ENCODE measurements at places on chromosomes 6 and 20.

DNA sequence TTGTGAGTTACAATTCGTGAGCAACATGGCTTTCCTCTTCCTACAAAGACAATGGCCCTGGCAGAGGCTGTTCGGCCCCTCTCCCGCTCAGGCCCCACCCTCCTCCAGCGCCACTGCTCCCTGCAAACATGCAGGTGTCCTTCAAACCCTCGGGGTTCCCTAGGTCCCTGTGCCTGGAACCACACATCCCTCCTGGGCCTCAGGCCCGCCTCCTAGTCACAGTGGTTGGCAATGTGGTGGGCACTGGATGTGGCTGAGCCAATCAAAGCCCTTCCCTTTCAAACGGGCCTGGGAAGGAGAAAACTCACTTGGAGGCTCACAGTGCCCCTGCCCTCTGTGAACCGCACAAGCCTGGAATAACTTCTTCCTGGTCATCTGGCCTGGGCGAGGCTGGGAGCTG, 147.2 kb downstream of the TFAP2C start:
- DNase-seq: no peak

DNA sequence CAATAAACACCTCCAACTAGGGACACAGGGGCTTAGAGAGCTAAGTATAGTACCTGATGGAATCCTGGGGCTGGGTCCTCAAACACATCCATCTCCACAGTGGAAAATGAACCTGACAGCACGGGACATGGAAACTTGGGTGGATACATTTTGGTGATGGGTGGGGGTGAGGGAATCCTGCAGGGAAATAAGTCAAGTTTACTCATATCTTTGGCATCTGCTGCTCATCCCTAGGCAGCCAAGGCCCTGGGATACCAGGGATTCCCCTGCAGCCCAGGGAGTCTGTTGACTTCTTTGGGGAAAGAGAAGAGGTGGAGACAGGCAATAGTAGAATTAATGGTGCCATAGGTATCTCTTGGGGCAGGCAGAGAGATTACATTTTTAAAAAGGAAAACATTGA, 6.6 kb downstream of the APOBEC2 start:
- DNase-seq: no peak

DNA sequence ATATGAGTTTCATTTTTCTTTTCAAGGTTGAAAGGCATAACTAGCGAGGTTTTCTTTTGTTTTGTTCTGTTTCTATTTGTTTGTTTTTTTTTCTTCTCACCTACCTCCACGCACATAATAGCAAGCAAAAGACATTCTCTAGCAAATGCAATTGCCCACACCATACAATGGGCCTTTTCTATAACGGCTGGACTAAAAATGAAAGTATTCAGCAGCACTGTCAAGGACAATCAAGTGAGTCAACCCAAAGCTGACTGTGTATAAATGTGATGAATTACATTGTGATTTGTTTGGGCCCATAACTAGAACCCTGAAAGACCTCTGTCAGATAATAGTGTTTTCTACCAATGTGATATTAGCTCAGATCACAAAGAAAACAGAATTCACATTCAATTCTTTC, 496.7 kb downstream of the RNF144B start:
- DNase-seq: no peak

DNA sequence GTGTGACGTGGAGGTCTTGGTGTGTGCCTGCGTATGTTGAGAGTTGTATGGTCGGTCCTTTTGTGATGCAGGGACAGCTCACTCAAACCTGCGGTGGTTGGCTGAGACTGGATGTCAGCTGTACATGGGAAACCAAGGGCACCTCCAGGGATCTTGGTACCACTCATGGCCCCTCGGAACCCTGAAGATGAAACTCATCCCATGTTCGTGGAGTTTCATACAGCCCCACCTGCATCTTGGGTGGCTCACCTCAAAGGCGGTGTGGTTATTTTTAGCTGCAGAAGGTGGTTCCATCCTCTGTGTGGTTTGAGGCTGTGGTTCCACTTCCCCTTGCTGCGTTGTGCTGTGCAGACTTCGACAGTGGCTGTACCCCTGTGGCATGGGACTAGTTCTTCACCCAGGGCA, 52.6 kb upstream of the SLC22A1 start:
- DNase-seq: peak; percentile 8

GRCh38 chr6:142395266-142395665, 93.5 kb downstream of the ADGRG6 start:
- DNase-seq: no peak

GRCh38 chr6:124055395-124055794, 251.7 kb downstream of the NKAIN2 start:
- no peak for DNase-seq

DNA sequence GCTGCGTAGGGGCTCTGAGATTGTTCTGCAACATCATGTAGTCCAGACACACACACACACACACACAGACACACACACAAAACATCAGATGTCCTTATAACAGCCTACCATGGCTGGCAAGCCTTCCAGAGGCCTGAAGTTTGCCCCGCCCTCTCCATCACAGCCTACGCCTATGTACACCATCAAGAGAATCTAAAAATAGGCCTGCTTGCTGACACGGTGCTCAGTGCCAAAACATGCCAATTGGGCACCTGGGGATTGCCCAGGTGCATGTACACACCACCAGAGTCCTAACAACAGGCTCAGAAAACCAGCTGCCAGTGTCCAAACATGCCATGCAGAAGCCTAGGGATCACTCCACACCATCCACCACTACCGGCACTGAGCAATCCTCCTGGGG, 391.7 kb upstream of the SPTLC3 start:
- no peak for DNase-seq

DNA sequence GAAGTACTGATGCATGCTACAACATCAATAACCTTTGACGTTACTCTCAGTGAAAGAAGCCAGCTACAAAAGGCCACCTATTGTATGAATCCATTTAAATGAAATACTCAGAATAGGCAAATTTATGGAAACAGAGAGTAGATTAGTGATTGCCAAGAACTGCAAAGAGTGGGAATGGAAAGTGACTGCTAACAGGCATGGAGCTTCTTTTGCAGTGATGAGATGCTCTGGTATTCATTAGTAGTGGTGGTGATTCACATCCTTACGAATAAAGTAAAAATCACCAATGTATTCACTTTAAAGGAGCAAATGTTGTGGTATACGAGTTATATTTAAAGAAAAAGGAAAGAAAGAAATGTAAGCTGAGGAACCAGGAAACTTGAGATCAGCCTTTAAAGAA, 126.8 kb upstream of the SAMD5 start:
- no peak for DNase-seq

- DNase-seq: no peak
These were observed 488.5 kb upstream of the MAP3K7 start for GRCh38 chr6:91075244-91075976.

DNA sequence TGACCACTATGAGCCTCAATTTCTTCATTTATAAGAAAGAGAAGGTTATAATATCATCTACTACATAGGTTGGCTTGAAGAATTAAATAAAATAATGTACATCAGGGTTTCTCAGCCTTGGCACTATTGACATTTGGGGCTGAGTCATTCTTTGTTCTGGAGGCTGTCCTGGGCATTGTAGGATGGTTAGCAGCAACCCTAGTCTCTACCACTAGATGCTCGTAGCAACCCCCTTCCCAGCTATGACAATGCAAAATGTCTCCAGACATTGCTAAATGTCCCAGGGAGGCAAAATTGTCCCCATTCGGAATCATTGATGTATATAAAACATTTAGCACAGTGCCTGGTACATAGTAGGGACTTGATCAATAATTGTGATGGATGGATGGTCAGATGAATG, 152.1 kb downstream of the KHDC1L start:
- no peak for DNase-seq

DNA sequence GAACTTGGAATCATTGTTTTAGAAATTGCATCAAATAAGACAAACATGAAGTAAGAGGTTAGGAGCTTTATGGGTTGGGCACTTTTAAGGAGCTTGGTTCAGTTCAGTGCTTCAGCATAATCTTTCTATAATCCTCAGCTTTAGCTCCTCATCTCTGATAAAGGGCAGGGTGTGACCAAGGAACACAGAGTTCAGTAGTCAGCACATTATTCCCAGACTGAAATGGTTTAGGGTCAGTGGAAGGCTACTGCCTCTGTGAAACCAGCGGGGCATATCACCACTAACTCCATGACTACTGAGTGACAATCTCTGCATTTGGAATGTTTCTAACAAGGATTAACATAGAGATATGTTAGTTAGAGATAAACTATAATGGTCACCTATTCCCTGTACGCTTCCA, 36.9 kb downstream of the CRYBG1 start:
- no peak for DNase-seq

DNA sequence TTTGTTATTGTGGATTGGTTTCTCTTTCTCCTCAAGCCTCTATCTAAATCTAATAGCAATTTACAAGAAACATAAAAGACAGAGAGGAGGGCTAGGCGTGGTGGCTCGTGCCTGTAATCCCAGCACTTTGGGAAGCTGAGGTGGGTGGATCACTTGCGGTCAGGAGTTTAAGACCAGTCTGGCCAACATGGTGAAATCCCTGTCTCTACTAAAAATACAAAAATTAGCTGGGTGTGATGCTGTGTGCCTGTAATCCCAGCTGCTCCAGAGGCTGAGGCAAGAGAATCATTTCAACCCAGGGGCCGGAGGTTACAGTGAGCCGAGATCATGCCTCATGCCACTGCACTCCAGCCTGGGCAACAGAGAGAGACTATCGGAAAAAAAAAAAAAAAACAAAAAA, 46.6 kb downstream of the SLC2A12 start:
- DNase-seq: no peak

GRCh38 chr6:88881451-88881850, 82.0 kb downstream of the RNGTT start:
- DNase-seq: no peak

DNA sequence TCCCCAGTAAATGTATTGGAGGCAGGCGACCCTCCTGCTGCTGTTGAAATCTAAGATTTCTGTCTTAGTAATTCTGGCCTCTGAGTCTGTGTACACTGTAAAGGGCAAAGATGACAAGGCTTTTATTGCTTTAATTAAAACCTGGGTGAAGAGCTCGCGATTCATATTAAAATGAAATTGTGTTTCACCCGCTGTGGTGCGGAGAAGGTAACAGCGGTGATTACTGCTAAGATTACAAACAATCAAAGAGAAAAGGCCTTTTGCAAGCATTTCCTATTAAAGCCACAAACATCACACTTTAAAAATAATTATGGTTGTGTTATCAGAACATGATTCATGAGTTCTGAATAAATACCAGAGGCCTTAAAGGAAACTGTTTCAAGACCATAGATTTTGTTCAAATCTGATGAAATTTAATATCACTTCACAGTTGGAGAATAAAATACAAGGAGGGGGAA, 69.3 kb downstream of the TOX2 start:
- no peak for DNase-seq

Measured in stimulated activated CD4-positive, alpha-beta T cell treated with anti-CD3 and anti-CD28 coated beads, Interleukin-4, amount 100 ng/mL, for 24 hours (primary cell).